Substantia nigra (tissue), 51 donors: ENCODE measurements at places on chromosomes 2 and 18.

DNA sequence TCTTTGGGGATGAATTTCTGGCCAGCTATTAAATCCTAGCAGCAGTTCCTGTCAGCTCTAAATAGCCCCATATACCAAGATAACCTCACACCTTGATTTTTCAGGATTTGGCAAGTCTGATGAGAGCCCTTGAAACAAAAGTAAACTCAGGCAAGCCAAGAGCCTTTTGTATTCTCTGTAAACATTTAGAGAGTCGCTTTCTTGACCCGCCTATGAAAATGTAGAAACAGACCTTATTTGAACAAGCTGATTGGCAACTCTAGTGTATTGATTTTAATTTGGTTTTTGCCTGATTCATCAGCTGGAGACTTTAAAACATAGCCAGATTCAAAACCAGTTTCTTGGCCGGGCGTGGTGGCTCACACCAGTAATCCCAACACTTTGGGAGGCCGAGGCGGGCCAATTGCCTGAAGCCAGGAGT is 43.4 kb downstream of the CABLES1 start:
- no peak for DNase-seq

GRCh38 chr2:110674620-110675555 is 3.0 kb downstream of the BUB1 start:
- DNase-seq, result no peak

DNA sequence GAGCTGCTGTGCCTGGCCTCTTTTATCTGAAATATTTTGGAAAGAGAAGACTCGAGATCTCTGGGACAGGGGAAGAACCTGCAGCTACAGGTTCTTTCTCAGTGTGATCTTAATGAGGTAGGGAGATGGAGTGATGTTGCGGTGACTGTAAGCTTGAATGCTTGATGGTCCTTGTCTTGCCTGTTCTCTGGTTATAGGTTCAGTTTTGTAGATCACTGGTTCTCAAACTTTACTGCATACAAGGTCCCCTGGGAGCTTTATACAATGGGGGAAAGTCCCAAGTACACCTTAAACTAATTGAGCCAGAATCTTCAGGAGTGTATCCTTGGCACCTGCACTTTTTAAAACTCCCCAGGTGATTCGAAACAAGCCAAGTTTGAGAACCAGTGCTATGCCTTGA is 136.7 kb upstream of the CXCR4 start:
- no peak for DNase-seq

GRCh38 chr2:42949125-42949524 is 156.7 kb upstream of the HAAO start:
- DNase-seq, result no peak

DNA sequence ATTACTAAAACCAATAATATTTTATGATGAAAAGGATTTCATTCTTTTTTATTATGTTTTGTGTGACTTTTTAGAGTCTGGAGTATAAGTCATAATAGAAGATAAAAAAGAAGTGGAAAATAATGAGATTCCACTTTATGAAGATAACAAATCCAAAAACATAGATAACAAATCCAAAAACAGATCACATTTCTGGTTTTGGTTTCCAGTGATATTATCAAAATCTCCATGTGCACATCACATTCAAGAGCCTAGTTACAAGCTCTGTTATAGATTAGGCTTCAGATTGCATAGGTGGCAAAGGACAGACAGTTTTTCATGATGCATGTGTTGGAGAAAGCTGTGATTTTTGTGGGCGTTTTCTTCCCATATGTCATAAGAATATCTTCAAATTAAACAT is 648.2 kb downstream of the STK39 start:
- DNase-seq, result no peak
